ENCODE measurements at places on chromosomes 7 and 10.

- DNase-seq: no peak
Measured at GRCh38 chr10:78664929-78665553, 403.7 kb upstream of the ZMIZ1 start.

- DNase-seq: no peak
Measured at GRCh38 chr7:56007167-56007652, 42.8 kb downstream of the NIPSNAP2 start.

DNA sequence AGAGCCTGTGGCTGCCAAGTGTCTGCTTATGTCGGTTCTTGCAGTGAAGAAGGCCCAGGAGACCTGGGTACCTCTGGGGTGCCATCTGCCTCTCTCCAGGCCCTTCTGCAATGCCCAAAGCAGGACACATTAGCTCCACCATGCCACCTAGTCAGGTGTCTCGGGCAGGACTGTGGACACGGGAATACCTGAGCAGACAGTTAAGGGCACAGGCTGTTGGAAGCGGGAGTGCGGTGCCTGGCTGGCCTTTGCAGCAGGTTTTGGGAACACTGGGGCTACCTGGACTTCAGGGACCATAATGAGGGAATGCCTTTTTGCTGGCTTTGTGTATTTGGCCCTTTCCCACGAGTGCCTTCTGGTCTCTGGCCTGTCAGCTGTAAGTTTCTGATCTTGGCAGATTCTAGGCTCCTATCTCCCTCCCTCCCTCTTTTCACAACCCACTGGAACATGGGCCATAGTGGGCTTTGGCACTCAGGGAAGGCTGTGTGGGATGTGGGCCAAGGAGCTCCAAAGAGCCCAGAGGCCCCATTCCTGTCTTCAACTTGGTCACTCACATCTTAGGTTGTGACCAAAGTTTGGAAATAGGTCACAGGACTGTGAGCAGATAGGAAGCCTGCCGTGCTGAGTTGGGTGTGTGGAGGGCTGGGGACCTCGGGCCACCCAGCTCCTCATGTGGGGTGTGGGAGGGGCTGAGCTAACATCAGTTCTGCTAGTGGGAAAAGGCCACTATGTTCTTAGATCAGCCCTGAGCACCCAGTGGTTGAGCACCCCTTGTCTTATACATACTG, 41.5 kb upstream of the CXCL12 start:
- no peak for DNase-seq

DNA sequence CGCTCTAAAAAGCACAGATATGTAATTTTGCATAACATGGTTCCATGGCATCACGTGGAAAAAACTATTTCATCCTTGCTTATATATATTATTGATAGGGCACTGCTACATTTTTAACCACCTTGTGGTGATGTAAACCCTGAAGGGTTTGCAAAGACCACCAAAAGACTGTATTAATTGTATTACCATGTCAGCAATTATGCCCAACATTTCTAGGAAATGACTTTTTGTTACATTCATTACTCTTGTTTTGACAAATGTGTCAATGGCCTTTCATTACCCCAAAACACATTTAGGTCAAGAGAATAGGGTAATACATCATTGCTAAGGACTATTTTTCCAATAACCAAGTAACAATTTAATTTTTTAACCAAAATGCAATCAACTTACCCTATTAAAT, 142.2 kb downstream of the NRCAM start:
- DNase-seq: no peak

- DNase-seq: no peak
Measured at GRCh38 chr7:106623853-106624252, 37.1 kb downstream of the CCDC71L start.

DNA sequence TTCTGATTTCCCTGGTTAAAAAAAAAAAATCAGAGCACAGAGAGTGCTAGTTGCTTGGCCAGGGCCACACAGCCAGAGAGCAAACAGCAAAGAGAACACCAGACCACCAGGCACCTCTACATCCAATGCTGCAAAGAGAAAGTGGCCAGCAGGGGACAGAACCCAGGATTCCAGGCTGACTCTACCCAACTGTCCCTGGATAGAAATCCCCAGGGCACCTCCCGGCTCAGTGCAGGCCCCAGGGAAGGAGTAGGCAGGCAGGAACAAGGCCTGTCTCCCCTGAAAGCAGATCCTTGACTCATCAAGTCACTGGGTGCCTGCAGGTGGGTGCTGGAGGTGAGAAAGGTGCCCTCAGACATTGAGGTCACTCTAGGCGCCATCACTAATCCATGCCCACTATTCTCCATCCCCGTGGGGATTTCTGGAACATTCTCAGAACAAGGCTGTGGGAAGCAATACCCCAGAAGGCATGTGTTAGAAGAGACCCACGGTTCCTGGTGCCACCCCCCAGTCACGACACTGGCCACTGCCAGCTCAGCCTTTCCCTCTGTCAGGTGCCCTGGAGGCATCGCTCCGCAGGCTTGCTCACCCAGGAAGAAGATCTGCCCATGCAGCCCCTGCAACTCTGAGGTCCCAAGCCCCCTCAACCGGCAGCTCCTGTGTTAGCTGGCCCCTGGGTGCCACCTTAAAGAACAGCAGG, 154.8 kb downstream of the GRID1 start:
- DNase-seq: no peak

GRCh38 chr7:1610678-1611302, 41.0 kb upstream of the PSMG3 start:
- DNase-seq: no peak

DNA sequence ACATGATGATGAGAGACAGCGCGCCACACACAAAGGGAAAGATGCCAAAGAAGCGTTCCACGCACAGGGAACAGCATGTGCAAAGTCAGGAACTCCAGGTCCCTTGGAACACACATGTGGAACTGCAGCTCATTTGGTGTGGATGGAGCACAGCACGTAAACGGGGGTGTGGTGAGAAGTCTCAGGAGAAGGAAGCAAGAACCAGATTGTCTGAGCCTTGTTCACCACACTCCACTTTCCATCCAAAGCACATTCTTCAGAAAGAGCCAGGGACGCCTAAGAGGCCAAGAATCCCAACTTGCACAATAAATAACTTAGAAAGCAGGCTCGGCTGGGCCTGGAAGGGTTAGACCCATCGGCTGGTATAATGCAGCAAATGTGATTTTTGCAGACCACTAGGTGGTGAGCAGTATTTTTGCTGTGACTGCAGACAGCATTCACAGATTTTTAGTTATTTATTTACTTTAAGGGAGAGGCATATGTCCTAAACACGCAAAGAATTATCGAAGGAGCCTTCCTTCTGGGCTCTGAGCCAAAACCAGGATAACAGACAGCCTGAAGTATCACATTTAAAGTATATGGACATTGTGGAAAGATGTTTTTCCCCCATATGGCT, 27.9 kb upstream of the ASCC1 start:
- no peak for DNase-seq

DNA sequence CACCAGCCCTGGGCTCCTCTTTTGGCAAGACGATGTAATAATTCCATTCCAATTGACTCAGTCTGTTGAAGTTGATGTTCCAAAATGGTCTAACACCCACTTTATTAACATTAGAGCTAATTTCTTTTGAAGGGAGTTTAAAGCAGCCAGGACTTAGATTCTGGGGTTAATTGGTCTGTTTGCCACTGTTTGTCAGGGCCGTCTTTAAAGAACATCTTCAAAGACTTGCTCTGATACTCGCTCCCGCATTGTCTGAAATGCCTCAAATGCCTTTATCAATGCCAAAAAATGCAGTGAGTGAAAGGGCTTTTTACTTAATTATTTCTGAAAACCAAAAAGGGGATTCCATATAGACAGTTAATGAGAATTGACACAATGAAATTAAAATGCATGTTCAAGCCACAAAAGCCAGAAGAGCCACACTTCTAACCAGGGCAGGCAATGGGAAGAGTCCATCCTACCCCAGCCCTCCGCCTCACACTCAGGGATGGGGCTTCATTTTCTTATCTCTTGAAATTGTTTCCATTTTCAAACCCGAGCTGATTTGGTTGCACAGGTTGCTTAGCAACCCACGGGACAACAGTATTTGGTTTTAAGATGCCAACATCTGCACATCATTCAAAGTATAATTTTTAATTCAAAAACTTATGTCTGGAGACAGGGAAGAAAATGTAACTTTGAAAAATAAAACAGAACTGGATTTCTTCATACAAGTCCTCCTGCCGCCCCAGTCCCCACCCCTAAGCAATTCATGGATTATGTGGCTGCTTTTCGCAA, 163.0 kb downstream of the FGFR2 start:
- DNase-seq: no peak

- DNase-seq: no peak
Measured at GRCh38 chr10:83371696-83372490, 767.4 kb upstream of the GHITM start.

DNA sequence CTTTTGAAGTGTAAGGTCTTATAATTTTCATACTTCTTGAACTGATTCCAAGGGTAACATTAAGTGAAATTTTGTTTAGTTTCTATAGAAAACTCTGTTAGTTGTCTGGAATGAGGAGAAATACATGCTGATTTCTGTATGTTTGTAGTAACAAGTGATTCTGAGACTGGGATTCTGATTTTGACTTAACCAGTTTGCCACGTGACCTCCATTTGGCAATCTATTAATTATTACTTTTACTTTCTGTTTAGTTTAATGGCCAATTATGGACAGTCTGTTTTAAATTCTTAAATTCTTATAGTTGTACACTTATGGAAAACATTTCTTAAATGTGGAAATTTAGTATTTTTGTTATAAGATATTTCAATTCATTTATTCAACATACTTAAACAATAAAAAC, 163.1 kb downstream of the ADK start:
- no peak for DNase-seq

DNA sequence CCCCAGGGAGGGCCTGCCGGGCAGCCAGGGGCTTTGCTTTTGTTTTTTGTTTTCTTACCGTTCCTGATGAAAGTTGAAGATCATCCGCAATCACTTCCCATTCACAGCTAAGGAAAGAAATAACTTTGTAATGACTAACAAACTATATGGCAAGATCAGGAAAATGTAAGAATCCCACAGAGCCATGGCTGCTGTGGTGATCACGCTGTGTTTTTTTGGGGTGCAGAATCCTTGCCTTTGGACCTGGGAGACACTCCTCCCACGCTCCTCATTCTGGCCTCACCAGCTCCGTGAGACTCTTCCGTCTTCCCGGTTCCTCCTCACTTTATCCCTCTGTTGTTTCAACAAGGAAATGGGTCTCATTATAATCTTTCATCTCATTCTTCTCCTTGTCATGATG, 443.0 kb upstream of the MGMT start:
- DNase-seq: no peak

DNA sequence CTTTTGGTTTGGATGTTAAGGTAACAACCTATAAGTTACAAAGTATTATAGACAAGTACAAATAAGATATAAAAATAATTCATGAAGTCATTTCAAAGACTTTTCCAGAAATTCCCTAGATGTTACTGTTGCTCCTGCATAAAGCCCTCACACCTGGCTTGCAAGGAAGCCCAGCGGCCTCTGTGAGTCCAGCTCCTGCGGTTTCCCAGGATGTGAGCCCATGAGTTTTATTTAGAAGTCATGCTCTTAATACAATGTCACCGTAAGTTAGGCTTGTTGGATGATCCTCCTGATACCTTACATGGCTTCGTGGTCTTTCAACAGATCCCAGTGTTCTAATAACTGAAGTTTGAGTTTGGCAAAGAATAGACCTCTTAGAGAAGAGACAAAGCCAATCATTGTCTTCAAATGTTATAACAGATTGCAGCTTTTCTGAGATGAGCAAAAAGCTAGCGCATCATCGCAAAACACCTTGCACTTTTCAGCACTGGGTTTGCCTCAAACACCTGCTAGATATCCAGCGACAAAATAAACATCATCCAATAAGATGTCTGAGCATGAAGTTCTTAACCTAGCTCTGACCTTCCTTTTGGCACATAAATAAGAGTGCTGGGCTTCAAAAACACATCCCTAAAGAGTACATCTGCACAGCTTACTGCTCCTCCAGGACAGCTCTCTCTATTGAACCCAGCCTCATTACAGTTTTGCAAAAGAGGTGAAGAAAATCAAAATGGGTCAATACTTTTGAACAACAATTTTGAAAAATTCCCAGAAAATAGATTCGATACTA, 3.6 kb downstream of the FAM171A1 start:
- no peak for DNase-seq

GRCh38 chr7:11457419-11457818, 374.6 kb downstream of the THSD7A start:
- DNase-seq: no peak

DNA sequence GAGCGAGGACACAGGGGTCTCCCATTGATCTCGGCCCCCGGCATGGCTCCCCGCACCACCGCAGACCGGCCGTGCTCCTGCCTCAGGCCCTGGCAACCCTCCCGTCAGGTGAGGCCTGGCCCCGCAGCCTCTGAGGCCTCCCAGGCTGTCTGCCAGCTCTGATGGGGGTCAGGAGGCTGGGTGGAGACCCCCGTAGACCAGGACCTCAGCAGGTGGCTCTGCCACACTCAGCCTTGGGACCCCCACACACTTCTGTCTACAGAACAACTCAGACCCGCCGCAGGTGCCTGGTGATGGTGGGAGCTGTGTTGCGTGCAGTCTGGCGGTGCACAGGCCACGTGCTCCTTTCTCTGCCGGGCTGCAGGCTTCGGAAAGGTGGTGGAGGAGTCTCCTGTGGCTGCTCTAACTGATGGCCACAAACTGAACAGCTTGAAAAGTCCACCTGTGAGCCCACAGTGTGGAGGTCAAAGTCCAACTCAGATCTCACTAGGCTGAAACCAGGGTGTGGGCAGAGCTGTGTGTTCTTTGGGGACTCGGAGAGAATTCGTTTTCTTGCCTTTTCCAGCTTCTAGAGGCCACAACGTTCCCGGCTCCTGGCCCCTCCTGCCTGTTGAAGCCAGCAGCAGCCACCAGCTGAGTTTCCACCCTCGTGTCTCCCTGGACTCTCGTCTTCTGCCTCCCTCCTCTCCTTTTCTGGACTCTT, 62.5 kb downstream of the PWWP2B start:
- DNase-seq: no peak

DNA sequence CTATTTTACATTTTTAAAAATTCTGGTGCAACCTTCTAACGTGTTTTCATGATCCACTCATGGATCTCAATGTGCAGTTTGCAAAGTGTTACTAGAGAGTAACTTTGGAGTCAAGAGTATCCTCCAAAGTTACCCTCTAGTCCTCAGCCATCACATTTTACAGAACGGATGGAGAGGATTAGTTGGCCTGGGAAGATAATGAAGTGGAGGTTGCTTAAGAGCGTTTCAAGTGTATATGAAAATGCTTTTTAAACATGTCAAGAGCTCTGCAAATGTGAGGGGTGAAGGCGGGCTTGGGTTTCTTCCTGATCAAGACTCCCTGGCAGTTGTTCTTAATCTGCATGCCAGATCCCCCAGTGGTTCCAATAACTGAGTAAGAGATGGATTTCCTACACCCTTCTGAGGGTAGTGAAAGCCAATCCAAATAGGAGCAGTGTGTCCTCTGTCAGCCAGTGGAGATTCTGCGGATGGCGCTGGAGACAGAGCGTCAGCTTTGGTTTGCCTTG, 299.4 kb upstream of the NPVF start:
- peak; percentile 92 for DNase-seq

DNA sequence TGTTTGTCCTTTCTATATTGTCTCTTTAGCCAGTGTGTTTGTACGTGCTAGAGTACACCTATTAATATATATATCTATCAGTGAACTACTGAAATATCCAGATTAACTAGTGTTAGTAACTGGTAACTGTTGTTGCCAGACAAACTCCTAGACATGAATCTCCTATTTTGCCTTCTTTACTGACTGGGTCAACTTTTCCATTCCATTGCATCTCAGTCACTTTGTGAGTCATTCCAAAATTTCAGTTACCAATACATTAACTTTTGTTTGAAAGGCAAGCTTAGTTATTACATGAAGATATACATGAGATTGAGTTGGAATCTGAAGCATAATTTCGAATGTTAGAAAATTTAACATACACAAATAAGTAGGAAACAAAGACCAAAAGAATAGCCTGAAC, 51.4 kb downstream of the BTAF1 start:
- no peak for DNase-seq

Data from DMS79 treated with DMSO at 0.1 percent for 48 hours (cell line).